ENCODE measurements at places on chromosomes 3 and 15. TPM values are rescaled to one million over a fixed set of nuclear protein-coding genes. Genes with fewer than 3 reads are reported as not detected.
A peak's percentile ranks its signal among the peaks of the same experiment; 100 is the strongest.

DNA sequence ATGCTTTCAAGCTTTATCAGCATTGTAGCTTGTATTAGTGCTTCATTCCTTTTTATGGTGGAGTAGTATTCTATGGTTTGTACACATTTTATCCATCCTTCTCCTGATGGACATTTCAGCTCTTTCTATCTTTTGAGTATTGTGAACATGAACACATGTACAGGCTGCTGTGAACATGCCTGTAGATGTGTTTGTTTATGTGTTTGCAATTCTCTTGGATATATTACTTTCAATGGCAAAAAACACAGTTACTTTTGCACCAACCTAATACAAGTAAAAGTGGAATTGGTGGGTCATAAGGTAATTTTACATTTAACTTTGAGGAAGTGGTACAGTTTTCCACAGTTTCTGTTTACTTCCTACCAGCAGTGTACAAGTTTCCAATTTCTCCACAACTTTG is 180.4 kb downstream of the FNDC3B start:
- DNase-seq: no peak

DNA sequence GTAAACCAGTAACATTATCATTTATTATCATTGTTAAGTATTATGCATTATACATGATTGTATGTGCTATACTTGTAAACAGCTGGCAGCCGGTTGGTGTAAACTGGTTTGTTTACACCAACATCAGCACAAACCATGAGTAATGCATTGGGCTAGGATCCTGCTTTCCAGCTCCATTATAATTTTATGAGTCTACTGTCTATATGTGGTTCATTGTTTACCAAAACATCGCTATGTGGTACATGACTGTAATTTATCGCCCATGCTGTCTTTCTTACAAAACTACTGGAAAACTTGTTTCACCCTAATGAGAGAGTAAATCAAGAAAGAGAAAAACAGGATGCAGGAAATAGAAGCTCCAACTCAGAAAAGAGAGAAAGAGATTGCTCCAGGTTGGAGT is 224.8 kb upstream of the CBLB start:
- DNase-seq: no peak

GRCh38 chr3:38834110-38834509 is 18.1 kb upstream of the SCN10A start:
- peak; percentile 68 for DNase-seq

DNA sequence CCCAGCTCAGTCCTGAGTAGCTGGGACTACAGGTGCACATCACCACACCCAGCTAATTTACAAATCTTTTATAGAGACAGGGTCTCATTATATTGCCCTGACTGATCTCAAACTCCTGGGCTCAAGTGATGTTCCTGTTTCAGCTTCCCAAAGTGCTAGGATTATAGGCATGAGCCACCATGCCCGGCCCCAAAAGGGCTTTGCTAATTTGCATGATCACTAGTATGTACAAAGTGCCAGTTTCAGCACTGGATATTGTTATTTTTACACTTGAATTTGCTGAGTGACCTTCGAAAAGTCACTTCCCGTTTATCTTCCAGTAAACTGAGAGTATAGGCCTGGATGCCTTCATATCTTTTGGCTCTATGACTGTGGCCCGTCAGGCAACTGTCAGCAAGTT is 12.2 kb downstream of the CLN6 start:
- DNase-seq: no peak

DNA sequence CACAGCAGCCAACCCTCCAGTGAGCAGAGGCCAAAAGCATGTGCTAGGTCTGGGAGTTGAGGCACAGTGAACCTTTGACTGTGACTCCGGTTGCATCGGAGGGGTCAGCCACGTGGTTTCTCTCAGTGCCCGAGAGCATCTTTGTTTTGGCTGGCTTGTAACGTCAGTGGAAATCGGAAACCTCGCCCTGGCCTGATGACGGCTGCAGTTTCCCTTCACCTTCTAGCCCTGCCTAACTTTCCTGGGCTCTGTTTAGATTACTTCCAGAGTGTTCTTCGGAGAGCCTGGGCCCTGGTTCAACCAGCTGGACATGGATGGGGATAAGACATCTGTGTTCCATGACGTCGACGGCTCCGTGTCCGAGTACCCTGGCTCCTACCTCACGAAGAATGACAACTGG is 56.6 kb downstream of the MESD start:
- DNase-seq: no peak

- no peak for DNase-seq
Observed at GRCh38 chr3:42680271-42680670, 5.1 kb upstream of the KLHL40 start.

DNA sequence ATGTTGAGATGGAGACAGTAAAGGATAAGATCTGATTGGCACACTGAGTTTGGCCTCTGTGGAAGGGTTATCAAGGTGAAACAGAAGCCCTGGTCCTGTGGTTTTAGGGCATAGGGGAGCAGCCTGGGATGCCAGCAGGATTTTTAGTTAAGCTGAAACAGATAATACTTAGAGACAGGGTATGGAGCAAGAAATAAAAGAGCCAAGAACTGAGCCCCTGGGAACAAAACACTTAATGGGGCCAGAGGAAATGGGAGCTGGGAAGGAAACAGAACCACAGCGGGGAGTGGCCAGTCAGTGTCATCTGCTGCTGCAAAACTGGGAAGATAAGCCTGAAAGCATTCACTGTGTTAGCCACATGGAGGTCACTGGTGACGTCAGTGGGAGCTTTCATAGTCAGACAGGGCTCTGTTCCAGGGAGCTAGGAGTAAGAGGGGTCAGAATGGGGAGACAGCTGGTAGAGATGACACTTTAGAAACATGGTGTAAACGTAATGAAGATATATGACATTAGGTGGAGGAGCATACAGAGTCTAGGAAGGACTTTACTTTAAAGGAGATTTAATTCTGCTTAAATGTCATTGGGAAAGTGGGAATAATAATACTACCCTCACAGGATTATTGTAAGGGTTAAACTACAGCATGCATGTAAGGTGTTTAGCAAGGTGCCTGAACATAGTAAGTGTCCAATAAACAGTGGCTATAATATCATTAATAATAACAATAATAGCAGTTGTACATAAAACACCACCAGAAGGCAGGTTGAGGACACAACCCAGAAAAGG is 172.7 kb upstream of the CTNNB1 start:
- DNase-seq: no peak

The KLHL40 gene
- total RNA-seq: not detected

The XCR1 gene
- total RNA-seq: not detected

The ZNF860 gene
- 0.30 TPM for total RNA-seq

The AKAP13 gene
- total RNA-seq: 85.1 TPM

The TNNC1 gene
- 2.7 TPM for total RNA-seq

Data from activated CD4-positive, alpha-beta T cell treated with anti-CD3 and anti-CD28 coated beads for 36 hours (primary cell).